ENCODE measurements at places on chromosomes 6 and 20.

DNA sequence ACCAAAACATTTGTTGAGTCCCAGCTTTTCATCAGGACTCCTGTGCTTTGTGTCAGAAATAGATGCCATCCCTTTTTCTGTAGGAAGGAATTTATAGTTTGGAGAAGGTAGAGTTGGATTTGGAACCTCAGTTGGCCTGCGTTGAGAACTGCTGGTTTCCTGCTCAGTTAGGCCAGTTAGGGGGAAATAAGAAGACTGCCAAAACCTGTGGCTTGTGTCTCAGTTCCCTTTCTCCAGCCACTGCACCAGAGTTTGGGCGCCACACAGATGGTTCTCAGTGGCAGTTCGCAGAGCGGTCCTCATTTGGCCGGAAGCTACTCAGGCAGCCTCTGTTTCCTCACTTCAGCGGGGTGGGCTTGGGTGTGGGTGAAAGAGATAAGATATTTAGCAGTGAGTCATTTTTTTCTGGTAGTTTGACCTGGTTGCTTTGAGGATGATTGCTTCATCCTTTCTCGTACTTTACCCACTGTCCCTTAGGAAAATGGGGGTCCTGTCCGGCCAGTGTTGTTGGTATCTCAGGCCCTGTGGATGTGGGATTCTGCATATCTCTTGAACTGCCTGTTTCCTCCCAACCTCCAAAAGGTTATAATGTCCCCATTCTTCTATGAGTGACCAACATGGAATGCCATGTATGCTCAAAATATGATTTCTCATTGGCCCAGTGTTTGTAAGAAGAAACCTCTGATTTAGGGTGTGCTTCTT is 53.7 kb downstream of the JARID2 start:
- peak; percentile 17 for DNase-seq

GRCh38 chr6:159557031-159557430 is 136.0 kb downstream of the SOD2 start:
- no peak for DNase-seq

GRCh38 chr20:10665027-10665561 is 8.7 kb downstream of the JAG1 start:
- no peak for DNase-seq

DNA sequence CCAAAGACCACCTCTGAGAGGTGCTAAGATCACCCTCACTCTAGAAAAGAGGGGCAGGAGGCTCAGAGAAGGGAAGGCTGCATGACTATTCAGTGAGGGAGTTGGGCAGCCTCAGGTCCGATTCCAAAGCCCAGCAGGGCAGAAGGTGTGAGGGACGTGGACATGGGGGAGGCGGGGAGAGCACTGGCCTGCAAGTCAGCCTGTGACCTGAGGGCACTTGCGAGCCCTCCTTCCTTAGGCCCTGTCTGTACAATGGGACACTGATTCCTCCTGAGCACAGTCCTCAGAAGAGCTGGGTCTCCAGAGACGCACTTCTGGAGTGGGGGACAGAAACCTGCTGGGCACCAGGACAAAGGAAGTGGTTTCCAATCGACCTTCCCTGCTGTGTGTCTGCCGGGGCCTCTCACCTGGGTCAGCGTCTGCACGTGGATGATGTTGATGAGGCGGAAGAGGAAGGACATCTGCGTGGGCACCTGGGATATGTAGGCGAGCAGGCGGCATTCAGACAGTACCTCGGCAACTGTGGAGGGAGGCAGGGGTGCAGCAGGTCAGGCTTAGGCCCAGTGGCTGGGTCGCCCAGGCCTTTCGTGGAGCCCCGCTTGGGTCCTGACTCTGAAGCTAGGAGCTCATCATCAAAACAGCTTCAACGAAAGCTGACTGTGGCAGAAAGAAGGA is 48.5 kb downstream of the MYH7B start:
- no peak for DNase-seq

GRCh38 chr6:46719099-46719498 is 16.1 kb downstream of the PLA2G7 start:
- DNase-seq, result no peak

DNA sequence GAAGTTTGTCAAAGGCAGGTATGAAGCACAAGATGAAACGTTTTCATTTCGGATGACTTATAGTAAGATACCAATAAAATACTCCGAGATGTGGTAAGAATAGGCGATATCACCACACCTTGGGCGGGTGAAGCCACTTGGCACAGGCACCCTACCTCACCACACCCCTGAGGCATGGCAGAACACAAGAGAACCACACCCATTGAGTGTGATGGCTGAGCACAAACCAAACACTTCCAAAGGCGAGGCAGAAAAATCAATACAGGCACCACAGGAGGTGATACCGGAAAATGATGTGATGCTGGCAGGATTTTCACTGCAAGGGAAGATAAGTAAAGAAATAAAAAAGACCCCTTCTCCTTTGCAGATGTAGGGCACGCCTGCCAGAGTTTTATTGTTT is 332.9 kb upstream of the PRDM1 start:
- no peak for DNase-seq

- DNase-seq, result no peak
Measured at GRCh38 chr6:127951172-127951917, 50.5 kb upstream of the THEMIS start.

GRCh38 chr6:151136141-151136755 is 103.5 kb upstream of the AKAP12 start:
- DNase-seq, result no peak

DNA sequence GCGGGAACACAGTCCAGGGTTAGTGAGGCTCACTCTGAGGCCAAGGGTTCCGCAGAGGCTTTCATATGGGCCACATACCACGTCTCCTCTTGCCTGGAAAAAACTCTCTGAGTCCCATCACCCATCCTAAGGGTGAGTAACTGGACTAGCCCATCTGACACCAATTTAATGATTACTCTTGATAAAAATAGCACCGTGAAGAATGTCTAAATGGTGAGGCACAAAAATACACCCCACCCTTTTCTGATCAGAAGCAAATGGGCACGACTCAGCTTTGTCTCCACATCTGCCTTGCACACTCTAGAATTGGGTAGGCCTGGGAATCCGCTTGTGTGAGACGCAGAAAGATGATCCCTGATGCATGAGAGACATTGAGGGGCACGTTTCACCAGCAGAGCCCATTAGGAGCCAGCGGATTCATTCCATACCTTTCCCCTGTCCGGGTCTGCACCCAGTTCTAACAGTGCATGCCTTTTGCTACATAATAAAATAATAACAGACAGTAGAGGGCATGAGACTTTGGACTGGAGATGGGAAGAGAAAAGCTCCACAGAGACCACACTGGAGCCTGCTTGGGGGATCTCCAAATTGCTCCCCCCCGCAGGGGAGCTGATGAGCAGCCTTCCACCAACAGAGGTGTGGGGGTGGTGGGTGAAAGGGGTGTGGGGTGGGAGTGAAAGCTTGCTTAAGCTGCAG is 110.0 kb upstream of the KCNK16 start:
- no peak for DNase-seq

DNA sequence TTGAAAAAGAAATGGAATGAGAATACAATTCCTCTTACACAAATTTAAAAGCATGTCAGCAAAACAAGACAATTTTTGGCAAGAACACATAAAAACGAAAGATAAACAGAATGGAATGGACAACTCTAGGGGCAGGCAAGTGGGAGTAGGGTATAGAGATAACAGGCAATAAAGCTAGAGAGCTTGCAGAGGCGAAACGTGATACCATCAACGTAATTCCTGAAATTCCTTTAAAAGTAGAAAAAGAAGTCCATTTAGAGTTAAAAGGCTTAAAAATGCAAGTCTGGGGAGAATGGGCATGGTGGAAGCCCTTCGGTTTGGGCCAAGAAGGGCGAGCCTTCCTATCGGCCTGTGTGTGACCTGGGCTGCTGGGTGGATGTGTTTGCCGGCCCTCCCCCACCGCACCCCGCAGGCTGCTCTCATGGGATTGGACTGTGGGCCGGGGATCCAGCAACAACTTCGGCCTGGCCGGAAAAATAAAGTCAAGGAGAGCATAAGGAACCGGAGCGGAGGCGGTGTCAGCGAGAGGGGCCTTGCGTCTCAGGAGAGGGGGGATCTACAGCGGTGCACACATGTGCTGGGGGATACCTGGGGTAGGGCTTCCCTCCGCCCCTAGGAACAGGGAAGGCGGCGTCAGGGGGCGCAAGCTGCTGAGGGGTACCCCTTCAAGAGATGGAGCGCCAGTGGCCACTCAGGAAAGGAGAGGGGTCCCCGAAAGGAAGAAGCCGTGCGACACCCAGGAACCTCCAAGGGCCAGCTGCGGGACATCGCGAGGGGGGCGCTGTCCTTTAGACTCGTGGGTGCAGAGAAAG is 4.1 kb downstream of the TMEM239 start:
- no peak for DNase-seq

- no peak for DNase-seq
Measured at GRCh38 chr6:68328156-68328555, 306.9 kb upstream of the ADGRB3 start.

- DNase-seq, result no peak
Measured at GRCh38 chr20:25025091-25025861, 32.7 kb downstream of the ACSS1 start.

GRCh38 chr6:46502486-46503119 is 11.4 kb upstream of the RCAN2 start:
- DNase-seq, result no peak

Data from occipital lobe (tissue), 3 donors.